ENCODE measurements at places on chromosomes 7 and 10.
A peak's percentile ranks its signal among the peaks of the same experiment; 100 is the strongest.

- DNase-seq, result no peak
Measured at GRCh38 chr7:29228289-29229011, 33.9 kb downstream of the CHN2 start.

DNA sequence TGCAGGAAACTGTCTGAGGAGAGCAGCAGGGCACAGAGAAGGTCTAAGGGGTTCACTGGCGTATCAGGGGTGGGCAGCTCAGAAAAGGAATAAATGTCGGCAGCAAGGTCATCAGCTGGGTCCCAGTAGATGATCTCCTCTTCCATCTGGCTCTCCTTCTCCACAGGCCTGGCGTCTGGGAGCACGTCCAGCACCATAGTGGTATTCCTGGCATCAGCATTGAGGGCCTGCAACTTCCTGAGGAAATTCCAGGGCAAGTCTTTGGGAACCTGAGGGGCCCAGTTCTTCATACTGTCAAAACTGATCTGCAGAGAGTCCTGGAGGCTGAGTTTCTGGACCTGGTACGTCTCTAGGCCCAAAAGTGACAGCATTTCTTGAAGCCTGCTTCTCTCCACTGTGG lies 9.6 kb upstream of the MRPS24 start:
- DNase-seq, result no peak

GRCh38 chr10:116653885-116654284 lies 33.1 kb downstream of the PNLIPRP2 start:
- DNase-seq, result no peak

DNA sequence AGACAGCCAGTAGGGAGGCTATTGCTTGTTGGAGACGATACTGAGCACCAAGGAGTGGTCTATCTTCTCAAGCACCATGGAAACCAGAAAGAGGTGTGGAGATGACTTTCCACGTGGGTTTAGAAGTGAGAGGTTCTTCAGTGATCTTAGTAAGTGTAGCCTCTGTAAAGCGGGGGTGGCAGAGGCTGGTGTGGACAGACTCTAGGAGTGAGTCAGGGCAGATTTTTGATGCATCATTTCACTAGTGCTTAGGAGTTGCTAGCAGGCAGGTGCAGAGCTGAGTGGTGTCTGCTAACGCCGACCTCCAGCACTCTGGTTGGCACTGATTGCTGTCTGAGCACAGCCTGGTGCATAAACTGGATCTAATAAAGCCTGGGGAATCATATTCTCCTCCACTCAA lies 78.4 kb upstream of the ADO start:
- no peak for DNase-seq

DNA sequence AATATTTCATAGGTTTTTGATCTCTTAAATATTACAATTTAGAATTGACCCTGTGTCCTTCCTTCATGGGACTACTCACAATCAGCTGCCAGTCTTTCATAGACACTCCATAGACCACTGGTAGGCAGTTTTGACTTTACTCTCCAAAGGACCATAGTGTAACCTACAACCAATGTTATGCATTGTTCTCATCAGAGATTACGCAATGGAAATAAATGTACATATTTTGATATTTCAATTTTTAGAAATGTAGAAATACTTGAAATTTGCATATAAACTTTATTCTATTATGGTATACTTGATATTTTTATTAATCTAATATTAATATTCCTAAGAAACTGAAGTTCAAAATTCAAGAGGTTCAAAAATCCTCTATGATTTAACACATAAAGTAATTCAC lies 446.4 kb upstream of the KCND2 start:
- no peak for DNase-seq

DNA sequence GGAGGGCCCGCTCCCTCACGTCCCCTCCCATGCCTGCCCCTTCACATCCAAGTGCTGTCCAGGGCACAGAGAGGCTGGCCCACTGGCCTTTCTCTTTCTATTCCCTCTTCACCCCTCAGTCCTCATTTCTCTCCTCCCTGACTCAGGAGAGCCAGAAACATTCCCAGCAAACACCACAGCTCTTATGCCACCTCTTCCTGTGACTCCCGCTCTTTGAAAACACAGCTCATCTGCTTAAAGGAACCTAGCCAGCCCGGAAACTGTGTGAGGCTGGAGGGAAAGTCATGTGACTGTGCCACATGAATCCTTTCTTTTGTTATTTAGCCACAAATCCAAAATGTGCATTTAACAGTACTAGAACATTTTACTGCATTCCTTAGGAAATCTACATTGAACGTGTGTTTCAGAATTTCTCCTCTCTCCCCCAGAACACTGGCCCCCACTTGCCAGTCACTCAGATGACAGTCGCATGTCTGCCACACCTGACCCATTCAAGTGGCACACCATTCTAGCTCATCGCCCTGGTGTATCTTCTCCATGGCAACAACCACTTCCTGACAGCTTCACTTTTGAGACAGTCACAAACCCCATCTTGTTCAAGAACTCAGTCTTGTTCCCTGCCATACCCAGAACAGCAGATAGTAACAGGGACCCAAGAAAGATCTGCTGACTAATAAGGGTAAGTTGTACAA lies 42.8 kb downstream of the GRB10 start:
- DNase-seq, result no peak

- DNase-seq, result no peak
Measured at GRCh38 chr7:85595750-85596178, 408.9 kb upstream of the SEMA3D start.

DNA sequence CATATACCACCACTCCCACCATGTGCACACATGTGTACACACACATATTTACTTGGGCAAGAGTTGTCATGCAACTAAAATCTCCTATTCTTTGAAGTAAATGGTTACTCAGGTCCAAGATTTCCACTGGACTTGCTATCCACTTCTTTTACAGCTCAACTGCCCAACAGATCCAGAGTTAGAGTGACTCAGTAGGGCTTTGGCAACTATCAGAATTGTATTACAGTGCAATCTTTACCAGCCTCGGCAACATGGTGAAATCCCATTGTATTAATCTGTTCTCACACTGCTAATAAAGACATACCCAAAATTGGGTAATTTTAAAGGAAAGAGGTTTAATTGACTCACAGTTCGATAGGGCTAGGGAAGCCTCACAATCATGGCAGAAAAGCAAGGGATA lies 51.9 kb upstream of the ABLIM1 start:
- DNase-seq, result no peak

DNA sequence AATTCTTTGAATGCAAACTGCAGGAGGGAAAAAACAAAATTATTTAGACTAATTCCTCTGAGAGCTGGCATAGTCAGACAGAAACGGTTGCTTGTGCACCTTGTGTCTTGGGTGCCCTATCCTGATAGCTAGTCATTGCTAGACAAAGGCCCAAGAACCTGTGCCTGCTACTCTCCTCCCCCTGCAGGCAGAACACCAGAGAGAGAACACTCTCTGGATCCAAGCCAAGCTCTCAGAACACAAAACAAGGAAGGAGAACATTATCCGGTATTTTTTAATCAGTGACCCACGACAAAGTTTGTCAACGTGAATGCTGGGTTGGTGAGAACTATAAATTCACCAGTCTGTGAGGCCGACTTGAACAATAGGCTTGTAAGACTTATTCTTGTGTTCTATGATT lies 18.8 kb upstream of the PPP1R9A start:
- no peak for DNase-seq

DNA sequence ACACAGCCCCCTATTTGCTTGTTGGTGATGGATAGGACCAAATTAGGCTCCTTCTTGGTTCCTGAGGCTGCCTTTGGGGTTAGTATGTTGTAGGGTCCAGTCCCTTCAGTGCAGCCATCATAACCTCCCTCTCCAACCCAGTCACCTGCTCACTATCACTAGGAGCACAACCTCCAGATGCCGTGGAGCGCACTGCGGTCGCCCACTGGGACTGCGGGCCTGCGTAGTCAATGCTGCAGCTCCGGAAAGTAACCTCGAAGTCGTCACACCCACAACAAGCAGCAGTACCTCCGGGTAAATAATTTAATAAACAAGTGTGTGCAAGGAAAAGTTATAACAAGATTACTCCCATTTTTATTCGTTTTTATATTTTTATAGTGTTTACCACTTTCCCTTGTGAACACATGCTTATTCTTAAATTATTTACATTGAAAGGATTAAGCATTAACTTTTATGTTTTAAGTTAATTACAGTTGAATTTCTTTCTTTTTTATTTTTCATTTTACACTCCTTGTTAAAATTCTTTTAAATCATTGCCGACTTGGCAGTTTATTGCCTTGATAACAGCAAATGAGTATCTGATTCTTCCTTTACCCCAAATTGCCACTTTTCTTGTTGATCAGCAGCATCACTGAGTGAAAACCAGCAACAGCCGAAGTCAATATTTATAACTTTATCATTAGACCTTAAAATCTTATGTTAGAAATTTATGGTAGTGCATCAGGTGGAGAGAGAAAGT lies 399.5 kb upstream of the LRGUK start:
- DNase-seq, result no peak

DNA sequence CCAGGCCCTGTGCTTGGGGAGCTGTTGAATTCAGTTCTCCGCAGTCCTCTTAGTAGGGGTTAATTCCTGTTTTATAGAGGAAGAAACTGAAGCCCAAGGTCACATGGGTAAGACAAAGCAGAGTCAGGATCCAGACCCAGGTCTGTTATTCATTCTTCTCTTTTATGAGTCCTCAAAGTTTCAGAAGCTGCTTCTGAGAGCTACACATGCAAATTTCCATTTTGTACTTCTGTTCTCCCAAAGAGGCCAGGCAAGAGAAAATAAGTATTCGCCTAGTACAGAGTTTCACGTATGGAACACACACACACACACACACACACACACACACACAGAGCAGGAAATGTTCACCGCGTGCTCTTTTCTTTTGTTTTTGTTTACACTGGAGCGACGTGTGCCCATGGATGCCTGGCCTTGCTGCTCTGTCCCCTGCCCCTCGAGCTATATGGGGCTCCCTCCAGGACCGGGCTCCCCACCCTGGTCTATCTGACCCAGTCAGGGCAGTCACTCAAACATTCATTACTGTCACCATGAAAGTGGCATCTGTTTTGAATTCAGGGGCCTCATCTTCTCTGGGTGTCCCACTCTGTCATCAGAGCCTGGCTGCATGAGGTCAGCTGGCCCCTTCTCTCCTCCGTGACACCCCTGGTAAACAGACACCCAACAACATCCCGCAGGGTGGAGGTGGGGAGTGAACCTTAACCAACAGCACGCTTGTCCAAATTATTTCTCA lies 84.4 kb downstream of the TNS3 start:
- peak; percentile 15 for DNase-seq

DNA sequence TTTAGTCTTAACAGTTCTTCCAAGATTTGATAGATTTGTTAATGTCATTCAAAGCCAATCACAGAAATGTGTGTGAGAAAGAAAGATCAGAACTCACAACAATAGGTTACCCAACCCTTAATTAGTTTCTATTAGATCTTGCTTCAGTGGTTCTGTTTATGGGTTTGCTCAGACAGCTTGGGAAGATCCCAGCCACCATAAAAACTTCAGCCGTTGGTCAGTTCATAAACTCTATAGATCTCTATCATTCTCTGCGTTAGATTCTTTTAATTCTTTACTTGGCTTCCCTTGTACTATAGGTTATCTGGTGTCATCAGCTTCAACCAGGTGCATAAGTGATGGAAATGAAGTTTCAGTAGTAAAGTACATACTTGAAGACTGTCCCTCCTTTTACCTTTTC lies 54.4 kb downstream of the ZNF277 start:
- no peak for DNase-seq

All from HL-60 (cell line).